ENCODE measurements at places on chromosomes 11 and 22. TPM values are rescaled to one million over a fixed set of nuclear protein-coding genes. Genes with fewer than 3 reads are reported as not detected.
A peak's percentile ranks its signal among the peaks of the same experiment; 100 is the strongest.

The DRICH1 gene
- total RNA-seq = not detected

The GSTT2B gene
- total RNA-seq = 0.89 TPM

GRCh38 chr11:36363361-36364268 lies 67.5 kb downstream of the PRR5L start:
- DNase-seq = peak; percentile 77

GRCh38 chr11:67062526-67063373 lies 6.1 kb downstream of the RHOD start:
- DNase-seq = peak; percentile 64

The PATZ1 gene
- 44.2 TPM for total RNA-seq

DNA sequence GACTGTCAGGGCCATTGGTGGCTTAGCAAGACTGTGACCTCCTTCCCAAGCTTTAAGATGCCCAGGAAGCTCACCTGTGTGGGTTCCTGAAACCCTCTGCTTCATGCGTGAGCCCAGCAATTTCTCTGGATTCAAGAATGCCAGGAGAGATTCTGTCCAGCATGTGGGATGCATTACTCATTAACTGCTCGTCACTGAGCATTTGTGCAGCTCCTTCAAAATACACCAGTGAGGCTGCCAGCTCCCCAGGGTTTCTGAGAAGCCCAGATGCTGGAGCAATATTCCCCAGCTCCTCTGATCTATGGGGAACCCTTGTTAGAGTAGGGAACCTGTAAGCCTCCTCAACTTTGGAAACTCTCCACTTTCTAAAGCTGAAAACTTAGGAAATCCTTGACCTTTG lies 126.5 kb downstream of the CHST1 start:
- no peak for DNase-seq

The PRAME gene
- not detected for total RNA-seq

The GRM5 gene
- total RNA-seq = not detected

GRCh38 chr11:125192717-125193415 lies 28.3 kb downstream of the PKNOX2 start:
- no peak for DNase-seq

GRCh38 chr11:119790476-119790875 lies 61.5 kb upstream of the NECTIN1 start:
- no peak for DNase-seq
